ENCODE measurements at places on chromosomes 2 and 18.

GRCh38 chr2:79447463-79447862 lies 65.4 kb upstream of the CTNNA2 start:
- DNase-seq: no peak

- no peak for DNase-seq
Observed at GRCh38 chr2:42324949-42325348, 36.1 kb downstream of the COX7A2L start.

GRCh38 chr2:140577453-140577852 lies 1553.4 kb downstream of the LRP1B start:
- DNase-seq: no peak

- no peak for DNase-seq
Observed at GRCh38 chr2:105852066-105852465, 107.4 kb downstream of the NCK2 start.

DNA sequence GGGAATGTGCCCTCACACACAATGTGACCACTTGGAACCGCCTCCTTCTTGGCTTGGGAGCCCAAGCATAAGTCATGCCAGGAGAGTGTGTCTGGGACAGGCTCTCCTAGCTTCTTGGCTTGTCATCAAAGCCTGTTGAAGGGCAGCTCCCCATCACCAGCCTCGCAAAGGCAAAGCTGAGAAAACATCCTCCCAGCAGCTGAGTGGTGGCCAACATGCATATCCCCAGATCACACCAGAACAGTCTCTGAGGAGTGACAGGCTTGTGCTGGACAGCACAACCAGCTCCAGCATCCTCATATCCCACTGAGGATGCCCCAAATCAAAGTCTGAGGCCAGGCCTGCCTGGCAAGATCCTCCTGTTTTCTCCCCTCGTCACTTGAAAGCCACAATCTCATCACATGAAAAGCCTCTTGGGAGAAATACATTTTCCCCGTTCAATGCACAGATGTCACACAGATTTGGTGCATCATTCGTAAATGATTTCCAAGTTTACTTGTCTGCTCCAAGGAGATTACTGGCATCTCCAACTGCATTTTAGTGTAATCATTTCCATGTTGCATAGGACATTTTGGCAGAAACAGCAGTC lies 269.3 kb downstream of the TTC32 start:
- no peak for DNase-seq

DNA sequence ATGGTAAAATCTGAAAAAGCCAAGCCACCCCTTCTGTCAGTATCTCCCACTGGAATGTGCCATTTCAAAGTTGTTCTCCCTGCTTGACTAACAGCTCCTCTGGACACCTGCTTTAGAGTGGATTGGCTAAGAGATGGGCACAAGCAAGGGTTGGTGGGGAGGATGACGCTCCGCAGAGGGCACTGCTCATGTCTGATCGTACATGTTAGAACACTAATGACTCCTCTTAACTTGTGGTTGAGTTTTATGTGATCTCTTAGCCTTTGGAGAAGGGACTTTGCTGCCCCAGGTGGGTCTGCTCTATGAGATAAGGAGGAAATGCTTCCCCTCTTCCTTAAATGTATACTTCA lies 8.2 kb upstream of the KIAA2012 start:
- DNase-seq: no peak

- no peak for DNase-seq
Observed at GRCh38 chr2:187943772-187944369, 347.8 kb upstream of the GULP1 start.

- no peak for DNase-seq
Observed at GRCh38 chr2:137117385-137117784, 352.0 kb downstream of the THSD7B start.

- DNase-seq: no peak
Observed at GRCh38 chr2:381181-381580, 93.3 kb upstream of the ALKAL2 start.

DNA sequence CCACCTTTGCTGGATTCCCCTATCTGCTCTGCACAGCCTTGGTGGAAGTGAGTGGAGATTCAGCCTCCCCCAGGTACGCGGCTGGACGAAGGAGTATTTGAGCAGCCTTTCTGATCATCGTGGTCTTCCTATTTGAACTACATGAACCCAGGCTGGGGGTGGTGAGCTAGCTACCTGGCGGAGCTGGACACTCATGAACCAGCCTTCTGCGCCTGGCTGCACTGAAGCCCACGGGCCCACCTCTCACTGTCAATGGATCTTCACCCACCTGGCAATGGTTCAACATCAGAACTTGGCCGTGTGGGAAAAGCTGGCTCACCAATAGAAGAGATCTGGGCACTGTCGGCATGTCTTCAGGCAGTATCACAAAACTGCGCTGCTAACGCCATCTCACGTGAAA lies 35.4 kb downstream of the ANKMY1 start:
- DNase-seq: no peak

- peak; percentile 27 for DNase-seq
Observed at GRCh38 chr2:98518101-98518500, 73.4 kb downstream of the INPP4A start.

- no peak for DNase-seq
Observed at GRCh38 chr18:416930-417329, 83.6 kb downstream of the COLEC12 start.

DNA sequence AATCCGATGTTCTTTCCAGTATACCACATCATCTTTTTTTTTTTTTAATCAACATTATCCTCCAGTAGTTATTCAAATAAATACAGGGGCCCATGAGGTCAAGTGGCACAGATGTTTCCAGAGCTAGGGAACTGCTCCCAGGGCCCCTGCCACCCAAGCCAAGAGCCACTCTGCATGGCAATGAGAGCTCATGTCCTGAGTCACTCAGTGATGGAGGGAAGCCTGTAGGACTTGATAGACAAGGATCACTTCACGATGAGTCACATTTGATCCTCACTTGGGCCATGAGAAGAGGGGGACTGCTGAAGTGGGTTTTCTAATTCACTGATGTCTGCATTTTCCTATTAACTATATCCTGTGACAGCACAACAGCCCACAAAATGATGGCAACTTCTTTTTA lies 127.0 kb upstream of the PKDCC start:
- no peak for DNase-seq

GRCh38 chr18:30150586-30151250 lies 891.8 kb downstream of the DSC3 start:
- no peak for DNase-seq

GRCh38 chr2:212539072-212539880 lies 674 bp upstream of the ERBB4 start:
- no peak for DNase-seq

- no peak for DNase-seq
Observed at GRCh38 chr2:207847807-207848544, 78.3 kb upstream of the FZD5 start.

GRCh38 chr2:45890819-45891218 lies 239.3 kb downstream of the PRKCE start:
- no peak for DNase-seq

DNA sequence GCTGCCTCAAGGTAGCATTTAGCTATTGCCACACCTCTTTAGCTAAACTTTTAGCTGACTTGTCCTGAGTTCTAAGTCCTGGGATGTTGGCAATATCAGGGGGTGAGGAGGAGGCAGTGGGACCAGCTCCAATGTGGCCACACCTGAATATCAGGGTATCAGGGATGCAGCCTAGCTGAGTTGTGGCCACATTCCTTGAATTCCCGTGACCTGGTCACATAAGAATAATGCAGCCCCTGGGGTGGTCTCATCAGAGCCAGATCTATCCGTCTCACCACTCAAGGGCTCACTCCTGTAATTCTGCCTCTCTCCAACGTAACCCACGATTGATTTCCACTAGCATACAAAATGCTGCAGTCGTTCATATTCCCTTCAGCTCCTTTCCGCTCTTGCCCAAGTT lies 11.6 kb upstream of the TAF1B start:
- no peak for DNase-seq

DNA sequence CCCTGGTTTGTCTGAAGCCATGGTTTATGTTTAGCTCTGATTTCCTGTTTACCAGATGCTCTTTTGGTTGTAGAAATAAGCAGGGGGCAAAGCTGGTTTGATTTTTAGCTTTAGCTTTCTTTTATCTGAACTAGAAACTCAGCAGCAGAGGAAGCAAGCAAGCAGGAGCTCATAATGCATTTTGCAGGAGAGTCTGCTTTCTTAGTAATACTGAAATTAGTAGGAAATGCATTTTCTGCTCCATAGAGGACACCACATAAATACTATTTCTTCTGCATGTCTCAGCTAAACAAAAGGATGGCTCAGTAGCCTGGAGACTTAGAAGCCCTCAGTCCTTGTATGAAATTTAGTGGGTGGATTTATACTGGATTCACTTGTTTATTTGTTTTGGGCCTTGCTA lies 23.1 kb downstream of the DGUOK start:
- DNase-seq: no peak

GRCh38 chr18:48330016-48330991 lies 78.9 kb downstream of the ZBTB7C start:
- DNase-seq: no peak

DNA sequence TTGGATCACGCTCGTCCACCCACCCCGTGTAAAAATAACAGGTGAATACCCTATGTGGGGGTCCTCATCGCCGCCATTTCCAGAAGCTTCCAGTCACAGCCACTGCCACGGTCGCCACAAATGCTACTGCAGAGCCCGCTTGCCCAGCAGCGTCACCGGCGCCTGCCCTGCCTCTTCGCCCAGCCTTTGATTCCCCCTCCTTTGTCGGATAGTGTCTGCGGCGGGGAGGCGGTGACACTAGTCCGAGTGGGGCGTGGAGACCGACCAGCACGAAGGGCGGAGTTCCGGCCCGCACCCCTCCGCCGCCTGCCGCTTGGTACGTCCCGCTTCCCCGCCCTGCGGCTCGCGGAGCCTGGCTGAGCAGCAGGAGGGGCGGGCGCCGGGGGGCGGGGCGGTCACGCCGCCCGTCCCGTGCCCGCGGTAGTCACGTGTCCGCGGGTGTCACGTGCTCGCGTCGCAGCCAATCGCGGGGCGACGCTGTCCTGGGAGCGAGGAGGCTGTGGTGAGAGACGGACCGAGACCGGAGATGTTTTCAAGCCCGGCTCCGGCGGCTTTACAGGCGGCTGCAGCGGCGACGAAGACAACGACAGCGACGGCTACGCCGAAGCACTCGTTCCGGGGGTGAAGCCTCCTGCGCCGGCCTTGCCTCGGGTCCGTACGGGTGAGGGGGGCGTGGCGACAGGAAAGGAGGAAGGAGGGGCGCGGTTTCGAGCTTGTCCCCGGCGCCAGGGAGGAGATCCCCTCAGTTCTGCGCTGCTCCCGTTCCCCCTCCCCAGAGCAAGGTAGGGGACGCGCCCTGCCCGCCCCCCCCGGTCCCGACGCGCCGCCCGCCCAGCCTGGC lies at the start of gene ANKRD12:
ANKRD12 (plus strand) TSS at position 467 of the 841 bp plus-strand sequence. CDS start 45,652 bp downstream, outside the sequence.
- DNase-seq: peak; percentile 96

- no peak for DNase-seq
Observed at GRCh38 chr2:189444322-189444721, 3.0 kb downstream of the WDR75 start.

DNA sequence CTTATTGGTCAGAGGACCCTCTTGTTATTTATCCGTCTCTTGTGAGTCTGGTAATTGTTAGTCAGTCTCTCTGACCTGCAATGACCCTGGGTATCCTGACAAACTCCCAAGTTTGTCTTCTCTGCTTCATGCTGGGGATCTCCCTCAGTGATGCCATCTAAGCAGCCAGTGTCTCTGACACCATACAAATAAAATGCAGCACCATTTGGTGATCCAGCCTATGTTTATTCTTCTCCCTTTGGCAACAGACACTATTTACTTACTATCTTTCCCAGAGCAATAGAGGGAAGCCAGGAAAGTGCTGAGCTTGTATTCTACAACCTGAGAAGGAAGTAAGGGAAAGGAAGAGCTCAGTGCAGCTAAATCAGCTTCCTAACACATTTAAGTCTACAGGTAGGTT lies 15.9 kb downstream of the SERPINE2 start:
- no peak for DNase-seq

Measured in stimulated activated CD4-positive, alpha-beta T cell treated with anti-CD3 and anti-CD28 coated beads, TNF-alpha, amount 100 ng/mL, for 1 hour (primary cell).